ENCODE measurements at places on chromosomes 1 and 21.
A peak's percentile ranks its signal among the peaks of the same experiment; 100 is the strongest.

DNA sequence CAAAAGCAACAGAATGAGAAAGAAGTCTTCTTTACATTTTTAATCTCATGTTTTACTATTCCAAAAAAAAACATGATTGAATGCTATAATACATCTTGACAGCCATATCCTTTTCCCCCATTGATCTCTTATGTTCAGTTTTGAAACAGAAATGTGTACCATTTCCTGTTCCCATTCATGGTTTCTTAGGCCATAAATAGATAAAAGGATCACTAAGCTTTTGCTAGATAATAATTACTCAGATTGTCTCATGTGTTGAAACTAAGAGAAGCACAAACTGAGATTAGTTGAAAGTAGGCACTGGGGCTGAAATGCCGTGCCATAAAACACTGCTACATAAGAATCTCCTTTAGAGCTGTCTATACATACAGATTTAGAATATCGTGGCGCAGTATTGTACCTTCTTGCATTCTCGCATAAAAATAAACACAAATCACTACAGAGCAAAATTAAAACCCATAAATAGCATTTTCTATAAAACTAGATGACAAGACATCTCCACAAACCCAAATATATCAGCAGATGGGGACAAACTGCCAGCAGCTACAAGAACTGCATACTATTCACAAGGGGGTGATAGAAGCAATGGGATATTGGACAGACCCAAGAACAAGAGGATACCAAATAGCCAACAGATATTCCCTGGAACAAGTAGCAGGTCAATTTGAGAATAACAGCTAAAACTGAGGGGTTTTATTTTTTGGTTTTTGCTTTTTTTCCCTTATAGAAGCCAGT is 405.3 kb upstream of the PRMT6 start:
- DNase-seq: no peak

DNA sequence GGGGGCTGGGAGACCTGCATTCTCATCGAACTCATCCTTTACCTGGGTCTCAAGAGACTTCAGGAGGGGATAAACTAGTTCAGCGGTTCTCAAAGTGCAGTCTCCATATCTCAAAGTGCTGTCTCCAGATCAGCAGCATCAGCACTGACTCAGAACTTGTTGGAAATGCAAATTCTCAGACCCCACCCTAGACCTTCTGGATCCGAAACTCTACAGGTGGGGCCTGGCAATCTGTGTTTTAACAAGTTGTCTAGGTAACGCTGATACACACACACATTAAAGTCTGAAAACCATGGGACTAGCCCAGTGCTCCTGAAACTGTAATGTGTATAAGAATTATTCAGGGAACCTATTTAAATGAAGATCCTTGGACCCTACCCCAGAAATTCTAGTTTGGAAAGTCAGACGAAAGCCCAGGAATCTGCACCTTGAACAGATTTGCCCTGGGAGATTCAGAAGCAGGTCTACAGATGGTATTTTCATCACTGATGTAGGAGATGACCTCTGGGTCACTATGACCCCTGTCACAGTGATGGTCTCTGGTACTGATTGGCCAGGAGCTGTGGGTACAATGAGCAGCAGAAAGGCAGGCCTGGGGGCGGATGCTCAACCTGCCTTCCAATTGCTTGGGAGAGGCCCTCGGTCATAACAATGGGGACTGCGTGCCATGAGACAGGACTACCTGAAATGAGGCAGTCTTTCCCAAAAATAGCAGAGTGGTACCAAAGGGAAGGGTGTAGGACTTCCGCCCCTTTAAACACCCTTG is 127.2 kb downstream of the FAM78B start:
- DNase-seq: no peak

GRCh38 chr1:166600574-166600973 is 238.7 kb upstream of the POGK start:
- peak; percentile 2 for DNase-seq

DNA sequence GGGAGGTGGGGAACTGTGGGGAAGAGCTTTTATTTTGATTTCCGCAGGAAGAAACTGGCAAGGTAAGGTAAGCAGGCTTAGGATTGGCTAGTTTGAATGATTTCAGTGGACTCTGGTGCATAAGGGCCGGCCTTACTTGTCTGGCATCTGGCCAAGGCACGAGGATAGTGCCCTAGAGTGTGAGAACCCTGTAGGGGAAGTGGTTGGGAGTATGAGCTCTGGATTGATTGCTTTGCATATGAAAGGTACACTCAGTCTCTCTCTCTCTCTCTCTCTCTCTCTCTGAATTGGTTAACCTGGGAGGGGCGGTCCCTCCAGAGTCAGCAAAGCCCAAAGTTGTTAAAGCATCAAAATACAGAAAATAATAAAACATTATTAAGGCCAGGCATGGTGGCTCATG is 463.0 kb downstream of the SIPA1L2 start:
- no peak for DNase-seq

DNA sequence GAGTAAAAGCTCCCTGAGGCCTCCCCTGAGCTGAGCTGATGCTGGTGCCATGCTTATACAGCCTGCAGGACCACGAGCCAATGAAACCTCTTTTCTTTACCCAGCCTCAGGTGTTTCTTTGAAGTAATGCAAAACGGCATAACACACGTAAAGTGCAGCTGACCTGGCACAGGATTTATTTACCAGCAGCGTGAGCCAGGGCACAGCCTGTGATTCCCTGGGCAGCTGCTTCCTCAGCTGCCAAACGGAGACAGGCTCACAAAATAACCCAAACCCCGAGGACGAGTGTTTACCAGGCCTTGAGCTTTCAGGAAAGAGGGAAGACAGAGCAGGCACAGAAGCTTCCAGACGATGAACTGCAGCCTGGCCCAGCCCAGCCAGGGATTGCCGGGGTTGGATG is 120.6 kb upstream of the ARHGEF16 start:
- DNase-seq: no peak

DNA sequence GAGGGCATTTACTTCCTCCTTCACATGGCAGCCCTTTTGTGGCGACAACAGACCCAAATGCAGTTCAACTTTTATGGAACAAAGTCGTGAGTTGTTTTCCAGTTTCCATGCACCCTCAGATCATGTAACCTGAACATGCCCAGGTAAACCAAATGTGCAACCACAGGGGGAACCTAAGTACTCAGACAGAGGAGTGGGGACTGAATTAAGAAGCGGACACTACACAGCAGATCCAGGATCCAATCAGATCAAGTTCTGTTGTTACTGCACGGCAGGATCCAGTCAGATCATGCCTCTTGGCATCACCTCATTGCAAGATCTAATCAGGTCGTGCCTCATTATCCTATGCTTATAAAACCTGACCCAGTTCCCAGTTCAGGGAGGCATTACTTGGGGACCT is 115.7 kb downstream of the MATN1 start:
- no peak for DNase-seq

- DNase-seq: no peak
Observed at GRCh38 chr21:41187537-41188025, 19.6 kb downstream of the BACE2 start.

- no peak for DNase-seq
Observed at GRCh38 chr1:33045814-33046213, 9.1 kb upstream of the AK2 start.

- no peak for DNase-seq
Observed at GRCh38 chr1:234926264-234926558, 202.4 kb downstream of the TOMM20 start.

- DNase-seq: no peak
Observed at GRCh38 chr21:18251065-18251464, 6.4 kb downstream of the CHODL start.

GRCh38 chr1:44730741-44731512 is at the start of gene RNU5D-1:
Gene RNU5D-1 (minus strand): TSS chr1:44731170.
- DNase-seq: peak; percentile 95

- DNase-seq: no peak
Observed at GRCh38 chr1:60341274-60341673, 267.7 kb upstream of the C1orf87 start.

DNA sequence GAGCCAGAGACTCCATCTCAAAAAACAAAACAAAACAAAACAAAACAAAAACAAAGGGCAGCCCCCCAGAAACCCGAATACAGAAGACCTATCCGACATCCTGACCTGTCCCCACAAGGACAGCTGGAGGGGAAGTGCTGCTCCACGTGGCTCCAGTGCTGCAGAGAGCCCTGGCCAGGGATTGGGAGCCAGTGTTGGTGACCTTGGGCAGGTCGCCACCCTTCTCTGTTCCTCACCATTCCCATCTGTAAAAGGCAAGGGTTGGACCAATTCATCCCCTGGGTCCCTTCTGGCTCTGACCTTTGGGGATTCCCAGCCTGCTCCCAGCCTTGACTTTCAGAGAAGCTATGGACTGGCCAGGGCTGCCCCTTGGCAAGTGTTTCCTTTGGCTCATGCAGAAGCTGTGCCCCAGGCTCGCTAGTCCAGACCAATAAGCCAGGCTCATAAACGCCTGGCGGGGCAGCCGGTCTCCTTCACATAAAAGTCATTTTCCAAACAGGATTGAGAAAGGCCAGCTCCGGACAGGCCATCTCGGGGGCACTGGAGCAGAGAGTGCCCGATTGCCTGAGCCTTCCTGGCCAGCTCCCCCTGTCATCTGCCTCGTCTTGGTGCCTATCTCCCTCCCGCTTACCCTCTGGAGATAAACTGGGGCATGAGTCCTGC is 20.0 kb upstream of the PADI1 start:
- DNase-seq: no peak

- DNase-seq: peak; percentile 53
Observed at GRCh38 chr1:43708002-43708410, 670 bp downstream of the ST3GAL3 start.

- DNase-seq: no peak
Observed at GRCh38 chr1:228278432-228278941, 70.6 kb downstream of the OBSCN start.

Data from brain (organoid and tissue), 16 donors.